ENCODE measurements at places on chromosomes 7 and 10.

DNA sequence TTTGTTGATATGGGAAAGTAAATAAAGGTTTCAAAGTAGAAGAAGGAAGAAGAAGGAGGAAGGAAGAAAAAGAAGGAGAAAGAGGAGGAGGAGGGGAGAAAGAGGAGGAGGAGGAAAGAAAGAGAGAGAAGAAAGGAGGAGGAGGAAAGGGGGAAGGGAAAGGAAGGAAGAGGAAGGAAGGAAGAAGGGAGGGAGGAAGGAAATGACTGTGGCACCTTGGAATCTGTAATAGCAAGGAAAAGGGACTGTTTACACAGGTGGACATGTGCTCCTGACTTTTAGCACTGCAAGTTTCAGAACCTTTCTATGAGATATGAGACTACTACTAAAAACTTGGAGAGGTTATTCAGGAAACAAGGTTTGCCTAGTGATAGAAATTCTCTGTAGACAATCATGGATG lies 153.2 kb downstream of the BTAF1 start:
- DNase-seq, result no peak

- no peak for DNase-seq
Measured at GRCh38 chr10:58517081-58517480, 4.4 kb downstream of the BICC1 start.

GRCh38 chr10:52257692-52258075 lies 56.4 kb upstream of the DKK1 start:
- no peak for DNase-seq

- DNase-seq, result no peak
Measured at GRCh38 chr10:77043420-77043763, 594.2 kb downstream of the KCNMA1 start.

DNA sequence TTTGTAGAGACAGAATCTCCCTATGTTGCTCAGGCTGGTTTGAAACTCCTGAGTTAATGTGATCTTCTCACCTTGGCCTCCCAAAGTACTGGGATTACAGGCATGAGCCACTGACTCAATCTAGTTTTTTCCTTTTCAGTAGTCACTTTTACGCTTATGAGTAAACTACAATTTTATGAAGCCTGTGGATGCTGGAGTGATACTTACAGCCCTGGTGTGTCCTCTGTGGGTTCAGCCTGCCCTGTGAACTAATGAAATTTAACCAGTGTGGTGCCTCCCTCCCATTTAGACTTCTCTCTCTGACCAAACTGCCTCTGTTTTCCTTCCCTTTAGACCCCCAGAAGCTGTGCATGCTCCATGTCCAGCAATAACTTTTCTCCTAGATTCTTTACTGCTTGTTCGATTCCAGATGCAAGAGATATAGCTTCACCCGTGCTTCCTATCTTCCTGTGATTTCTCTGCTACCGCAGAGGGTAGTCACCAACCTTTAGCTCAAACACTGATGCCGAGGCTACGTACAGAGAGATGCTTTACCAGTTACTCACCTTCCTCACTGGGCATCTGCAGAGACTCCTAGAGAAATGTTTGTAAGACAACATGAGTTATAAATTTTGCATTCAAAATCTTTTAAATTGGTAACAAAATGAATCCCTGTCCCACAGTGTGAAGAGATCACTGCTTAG lies 90.8 kb downstream of the KIAA1217 start:
- DNase-seq, result no peak

- DNase-seq, result no peak
Measured at GRCh38 chr7:20326342-20326741, 4.4 kb upstream of the ITGB8 start.

DNA sequence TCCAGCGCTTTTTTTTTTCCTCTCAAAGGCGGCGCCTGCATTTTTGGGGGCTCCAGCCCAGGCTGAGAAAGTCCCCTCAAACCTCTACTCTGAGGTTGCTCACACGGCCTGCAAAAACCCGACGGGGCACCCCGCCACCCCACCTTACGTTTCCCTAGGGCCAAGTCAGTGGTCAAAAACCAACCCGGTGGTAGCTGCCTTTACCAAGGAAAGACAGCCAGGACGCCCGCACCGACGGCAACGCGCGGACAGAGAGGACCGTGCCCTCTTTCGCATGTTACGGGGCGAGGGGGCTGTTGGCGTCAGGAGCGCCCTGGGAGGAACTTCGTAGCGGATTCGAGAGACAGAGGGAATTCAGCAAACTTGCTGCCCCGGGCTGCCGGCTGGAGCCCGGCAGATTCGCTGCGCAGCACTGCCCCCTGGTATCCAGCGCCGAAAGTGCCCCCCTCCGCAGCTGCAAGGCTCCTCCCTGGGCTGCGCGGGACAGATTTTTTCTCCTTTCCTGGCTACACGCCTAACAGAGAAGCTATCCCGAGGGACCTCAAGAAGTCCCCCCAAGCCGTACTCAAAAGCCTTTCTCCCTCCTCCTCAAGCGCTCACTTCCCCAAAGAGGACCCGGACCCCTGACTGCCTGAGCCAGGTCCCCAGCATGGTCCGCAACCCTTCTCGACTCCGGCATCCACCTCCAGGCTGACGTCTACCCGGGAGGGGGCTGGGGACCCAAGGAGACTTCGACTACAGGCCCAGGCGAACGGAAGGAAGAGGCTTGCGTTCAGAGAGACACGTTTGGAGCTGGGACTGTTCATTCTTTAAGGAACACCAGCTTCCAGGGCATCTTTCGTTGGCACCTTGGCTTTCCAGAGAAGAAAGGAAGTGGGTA lies 27.7 kb upstream of the VAX1 start:
- no peak for DNase-seq

DNA sequence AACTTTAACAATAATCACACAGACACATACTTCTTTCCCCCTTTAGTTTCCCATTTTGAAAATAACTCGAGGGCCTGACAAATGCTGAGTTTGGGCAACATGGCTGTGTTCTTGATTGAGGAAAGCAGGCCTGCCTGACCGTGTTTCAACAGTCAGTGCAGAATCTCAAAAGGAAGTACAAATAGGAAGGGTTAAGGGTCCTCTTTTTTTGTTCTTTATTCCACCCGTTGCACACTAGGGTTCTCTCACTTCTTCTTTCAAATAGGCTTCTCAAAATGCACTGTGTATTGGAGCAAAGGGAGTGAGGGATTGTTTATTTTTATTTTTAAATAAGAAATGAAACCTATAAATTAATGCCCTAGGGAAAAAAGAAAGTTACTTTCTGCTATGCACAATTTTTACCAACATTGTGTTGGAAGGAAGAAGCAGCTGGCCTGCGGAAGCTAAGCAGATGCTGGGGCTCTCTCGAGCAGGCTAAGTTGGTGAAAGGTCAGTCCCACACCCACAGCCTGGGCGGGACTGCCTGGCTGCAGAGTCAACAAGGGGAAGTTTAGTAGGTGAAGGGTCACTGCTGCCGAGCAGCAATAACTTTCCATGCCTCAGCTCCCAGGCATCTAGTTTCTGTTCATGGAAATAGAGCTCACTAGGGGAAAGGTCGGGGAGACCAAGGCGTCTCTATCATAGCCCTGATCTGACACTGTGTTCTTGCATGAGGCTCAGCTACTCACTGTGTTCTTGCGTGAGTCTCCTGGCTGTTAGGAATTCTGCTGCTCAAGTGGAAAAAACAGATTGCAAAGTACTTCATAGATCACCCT lies 12.2 kb upstream of the PDK4 start:
- DNase-seq, result no peak

DNA sequence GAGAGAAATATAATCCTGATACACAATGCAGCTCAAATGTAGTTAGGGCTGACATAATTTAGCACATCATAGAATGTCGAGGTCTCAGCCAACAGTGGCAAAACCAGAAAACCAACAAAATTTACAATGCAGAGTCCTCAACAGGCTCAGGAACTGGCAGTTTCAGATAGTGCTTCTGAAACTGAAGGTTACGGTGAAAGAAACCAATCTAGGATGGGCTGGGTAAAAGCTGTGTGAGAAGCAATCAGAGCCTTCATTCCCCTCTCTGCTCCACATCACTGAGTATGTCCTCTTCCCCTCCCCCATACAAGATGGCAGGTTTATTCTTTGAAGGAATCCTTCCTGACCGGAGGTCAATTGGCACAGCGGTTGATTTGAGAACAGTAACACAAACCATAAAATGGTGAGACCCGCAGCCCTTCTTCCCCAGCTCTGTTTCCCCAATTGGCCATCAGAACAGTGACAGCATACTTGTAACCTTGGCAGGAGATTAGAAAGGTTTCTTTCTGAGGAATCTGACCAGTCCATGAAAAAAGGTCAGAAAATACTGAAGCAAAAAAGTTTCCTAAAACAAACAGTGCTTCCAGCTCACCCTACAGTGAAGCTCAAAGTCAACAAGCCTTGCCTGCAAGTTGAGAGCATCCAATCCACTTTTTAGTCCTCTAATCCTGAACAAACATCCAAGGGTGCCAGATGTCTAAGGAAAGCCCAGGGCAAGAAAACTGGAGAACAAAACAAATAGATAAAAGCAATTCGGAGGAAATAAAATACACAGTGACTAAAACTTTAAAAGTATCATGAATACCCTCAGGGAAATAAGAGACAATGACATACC lies 53.9 kb upstream of the IL6 start:
- no peak for DNase-seq

GRCh38 chr7:36155811-36156361 lies 2.8 kb downstream of the EEPD1 start:
- DNase-seq, result no peak

DNA sequence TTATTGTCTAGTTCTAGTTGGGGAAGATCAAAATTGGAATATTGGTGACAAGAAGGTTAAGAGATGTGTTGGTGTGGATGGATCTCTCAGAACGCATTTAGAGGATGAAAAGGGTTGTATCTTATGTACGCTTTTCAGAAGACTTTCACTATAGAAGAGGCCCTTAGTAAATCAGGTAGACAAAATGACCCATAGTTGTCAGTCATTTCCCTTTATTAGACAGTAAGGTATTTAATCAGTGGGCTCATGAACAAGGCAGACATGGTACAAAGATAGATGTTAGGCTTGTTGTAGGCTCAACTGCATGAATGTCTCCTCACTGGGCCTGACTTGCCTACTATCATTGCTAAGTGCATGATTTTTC lies 359.2 kb downstream of the PHF14 start:
- no peak for DNase-seq

DNA sequence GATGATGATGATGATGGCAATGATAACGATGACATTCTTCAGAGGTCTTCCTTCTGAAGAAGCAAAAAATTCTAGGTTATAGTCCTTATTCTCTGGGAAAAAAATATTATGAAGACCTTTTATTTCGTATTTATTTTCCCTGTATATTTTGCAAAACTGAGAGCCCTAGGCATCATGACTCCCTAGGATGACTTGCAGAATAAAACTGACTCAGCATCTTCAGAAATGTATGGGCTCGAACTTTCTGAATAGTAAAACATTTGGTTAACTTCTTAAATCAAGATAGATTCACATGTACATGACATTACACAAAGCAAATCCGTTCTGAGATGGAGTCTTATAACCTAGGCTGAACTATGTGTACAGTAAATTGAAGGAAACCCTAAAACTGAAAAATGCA lies 29.4 kb downstream of the DKK1 start:
- DNase-seq, result no peak

DNA sequence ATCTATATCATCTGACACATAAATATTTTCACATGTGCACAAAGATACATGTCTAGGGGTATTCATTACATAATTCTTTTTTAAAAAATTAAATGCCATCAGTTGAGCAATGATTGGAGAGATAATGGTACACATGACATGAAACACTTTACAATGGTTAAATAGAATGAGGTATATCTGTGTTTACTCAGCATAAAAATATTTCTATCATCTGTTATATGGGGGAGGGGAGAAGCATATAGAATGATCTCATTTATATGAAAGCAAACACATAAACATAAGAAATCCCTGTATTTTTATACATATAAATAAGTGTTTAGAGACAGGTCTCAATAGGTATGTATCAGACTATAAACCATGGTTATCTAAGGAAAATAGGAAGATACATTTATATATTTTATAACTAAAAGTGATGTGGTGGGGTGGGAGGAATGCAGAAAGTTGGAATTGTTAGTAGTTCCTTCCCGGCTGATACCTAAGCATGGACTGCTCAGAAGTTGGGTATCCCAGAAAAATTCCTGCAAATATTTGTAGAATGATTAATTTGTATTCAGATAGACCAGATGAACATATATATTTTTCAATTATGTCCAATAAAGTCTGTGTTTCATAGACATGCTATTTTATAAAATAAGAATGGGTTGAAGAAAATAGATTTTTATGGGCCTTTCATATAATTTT lies 75.1 kb downstream of the SHOC2 start:
- DNase-seq, result no peak

DNA sequence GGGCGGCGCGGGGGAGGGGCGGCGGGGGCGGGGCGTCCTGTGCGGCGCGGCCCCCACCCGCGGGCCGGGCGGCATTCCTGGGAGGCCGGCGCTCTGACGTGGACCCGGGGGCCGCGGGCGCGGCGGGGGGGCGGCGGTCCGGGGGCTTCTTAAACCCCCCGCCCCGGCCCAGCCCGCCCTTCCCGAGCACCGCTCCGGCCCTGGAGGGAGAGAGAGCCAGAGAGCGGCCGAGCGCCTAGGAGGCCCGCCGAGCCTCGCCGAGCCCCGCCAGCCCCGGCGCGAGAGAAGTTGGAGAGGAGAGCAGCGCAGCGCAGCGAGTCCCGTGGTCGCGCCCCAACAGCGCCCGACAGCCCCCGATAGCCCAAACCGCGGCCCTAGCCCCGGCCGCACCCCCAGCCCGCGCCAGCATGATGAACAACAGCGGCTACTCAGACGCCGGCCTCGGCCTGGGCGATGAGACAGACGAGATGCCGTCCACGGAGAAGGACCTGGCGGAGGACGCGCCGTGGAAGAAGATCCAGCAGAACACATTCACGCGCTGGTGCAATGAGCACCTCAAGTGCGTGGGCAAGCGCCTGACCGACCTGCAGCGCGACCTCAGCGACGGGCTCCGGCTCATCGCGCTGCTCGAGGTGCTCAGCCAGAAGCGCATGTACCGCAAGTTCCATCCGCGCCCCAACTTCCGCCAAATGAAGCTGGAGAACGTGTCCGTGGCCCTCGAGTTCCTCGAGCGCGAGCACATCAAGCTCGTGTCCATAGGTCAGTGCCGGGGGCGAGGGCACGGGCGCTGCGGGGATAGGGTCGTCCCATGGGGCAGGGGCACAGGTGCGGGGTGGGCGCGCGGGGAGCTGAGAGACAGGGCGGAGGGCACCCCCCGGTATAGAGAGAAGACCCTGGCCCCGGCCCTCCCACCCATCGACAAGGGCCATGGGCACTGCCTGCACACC lies at the start of gene FLNC:
Gene FLNC (plus strand): TSS at position 176 of the 947 bp plus-strand sequence. CDS start 232 bp downstream, at position 408.
- no peak for DNase-seq

DNA sequence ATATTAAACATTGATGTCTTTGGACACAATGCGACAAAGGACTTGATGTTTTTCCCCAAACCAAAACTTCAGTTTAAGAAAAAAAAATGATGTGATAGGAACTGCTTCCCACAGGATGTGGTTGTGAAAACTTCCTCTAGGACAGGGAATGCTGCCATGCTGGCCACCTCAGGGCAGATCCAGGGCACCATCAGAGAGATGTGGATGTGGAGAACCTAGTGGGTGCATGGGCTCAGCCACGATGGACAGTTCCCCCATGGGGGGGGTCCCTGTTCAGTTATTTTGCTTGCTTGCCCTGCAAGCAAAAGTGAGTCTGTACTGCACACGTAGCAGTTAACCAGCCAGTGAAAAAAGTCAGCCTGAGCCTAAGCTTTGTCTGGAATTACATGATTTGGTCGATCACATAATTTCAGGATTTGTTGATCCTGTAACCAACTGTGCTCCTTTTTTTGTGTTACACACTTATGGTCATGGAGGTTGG lies 36.3 kb downstream of the LAMB4 start:
- no peak for DNase-seq

All from activated CD4-positive, alpha-beta T cell treated with anti-CD3 and anti-CD28 coated beads, Interleukin-2, amount 50 U/mL, for 4 hours (primary cell).